ENCODE measurements at places on chromosomes 7 and 10.

GRCh38 chr7:45525057-45525456 lies 49.1 kb upstream of the ADCY1 start:
- no peak for DNase-seq

DNA sequence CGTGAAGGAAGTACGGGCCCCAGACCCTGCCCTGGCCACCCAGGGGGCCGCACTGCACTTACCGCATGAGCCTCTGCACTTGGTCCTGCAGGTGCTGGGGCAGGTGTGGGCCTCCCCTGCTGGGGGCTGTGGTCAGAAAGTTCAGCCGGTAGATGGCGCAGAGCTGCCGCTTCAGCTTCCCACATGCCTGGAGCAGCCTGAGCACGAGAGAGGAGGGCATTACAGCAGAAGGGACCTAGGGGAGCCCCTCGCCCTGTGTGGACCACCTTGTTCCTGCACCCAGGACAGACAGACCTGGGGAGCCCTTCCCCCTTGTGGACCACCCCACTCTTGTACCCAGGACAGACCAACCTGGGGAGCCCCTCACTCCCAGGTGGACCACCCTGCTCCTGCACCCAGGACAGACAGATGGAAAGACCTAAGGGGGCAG lies 8.7 kb upstream of the PYROXD2 start:
- DNase-seq: no peak

- DNase-seq: no peak
These were observed 45.3 kb downstream of the STARD3NL start for GRCh38 chr7:38223306-38223705.

- DNase-seq: no peak
These were observed 10.0 kb upstream of the MARVELD1 start for GRCh38 chr10:97703398-97704067.

GRCh38 chr7:451255-452225 lies 68.1 kb downstream of the PDGFA start:
- DNase-seq: no peak

- no peak for DNase-seq
These were observed 46.3 kb downstream of the CNNM1 start for GRCh38 chr10:99375426-99375825.

DNA sequence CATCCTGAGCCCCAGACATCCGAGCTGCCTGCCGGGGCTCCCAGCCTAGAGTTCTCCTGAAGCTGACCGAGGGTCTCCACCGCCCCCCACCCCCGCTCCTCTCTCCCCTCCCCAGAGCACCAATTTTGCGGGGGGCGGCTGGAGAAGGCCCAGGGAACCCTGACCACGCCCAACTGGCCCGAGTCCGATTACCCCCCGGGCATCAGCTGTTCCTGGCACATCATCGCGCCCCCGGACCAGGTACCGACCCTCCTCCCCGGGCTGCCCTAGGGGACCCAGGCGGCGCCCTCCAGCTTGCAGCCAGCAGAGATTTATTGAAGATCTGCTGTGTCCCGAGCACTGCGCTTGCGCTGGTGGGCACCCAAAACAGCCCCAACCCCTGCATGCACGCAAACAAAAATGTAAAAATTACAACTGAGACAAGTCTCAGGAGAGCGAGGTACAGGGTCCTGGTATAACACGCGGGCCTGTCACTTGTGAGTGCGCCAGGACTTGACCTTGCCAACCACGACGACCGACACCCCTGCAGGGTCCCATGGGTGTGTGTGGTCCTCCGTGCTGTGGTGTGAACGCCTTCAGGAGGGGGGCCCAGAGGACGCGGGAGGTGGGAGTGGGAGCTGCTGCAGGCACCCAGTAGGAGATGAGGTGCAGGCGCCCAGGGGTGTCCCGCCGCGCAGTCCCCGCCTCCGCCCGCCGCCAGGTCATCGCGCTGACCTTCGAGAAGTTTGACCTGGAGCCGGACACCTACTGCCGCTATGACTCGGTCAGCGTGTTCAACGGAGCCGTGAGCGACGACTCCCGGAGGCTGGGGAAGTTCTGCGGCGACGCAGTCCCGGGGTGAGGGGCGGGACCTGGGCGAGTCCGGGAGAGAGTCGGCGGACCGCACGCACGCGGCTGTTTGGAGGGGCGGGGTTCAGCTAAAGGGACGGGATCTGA lies 3.1 kb downstream of the PCOLCE start:
- DNase-seq: peak; percentile 65

DNA sequence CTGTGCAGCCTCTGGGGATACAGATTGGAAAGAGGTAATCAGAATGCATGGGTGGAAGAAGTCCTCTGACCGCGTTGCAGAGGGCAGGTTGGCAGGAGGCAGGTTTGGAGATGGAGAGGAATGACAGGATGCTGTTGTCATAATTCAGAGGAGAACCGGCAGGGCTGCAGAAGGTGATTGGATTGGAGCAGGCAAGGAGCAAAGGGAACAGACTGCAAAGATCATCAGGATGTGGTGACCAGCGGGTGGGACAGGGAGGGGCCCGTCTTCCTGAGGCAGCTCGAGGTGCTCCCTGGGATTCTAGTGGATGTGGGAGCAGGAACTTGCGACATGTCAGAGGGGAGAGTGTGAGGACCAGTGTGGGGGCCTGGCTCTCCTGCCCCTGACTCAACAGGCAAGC lies 78.5 kb upstream of the PPIF start:
- DNase-seq: no peak

- no peak for DNase-seq
These were observed 14.4 kb downstream of the PIP4K2A start for GRCh38 chr10:22699976-22700375.

DNA sequence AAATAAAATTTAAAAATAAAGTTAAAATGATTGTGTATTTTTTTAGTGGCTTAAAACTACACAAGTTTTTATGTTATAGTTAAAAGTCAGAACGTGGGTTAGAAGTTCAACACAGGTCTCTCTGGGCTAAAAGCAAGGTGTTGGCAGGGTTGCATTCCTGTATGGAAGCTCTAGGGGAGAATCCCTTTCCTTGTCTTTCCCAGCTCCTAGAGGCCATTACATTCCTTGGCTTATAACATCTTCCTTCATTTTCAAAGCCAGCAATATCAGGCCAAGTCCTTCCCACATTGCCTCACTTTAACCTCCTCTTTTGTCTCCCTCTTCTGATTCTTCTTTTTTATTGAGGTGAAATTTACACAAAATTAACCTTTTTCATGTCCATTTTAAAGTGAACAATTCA lies 52.4 kb upstream of the EEPD1 start:
- no peak for DNase-seq

- DNase-seq: no peak
These were observed 596.0 kb upstream of the FOXK1 start for GRCh38 chr7:4085937-4086691.

DNA sequence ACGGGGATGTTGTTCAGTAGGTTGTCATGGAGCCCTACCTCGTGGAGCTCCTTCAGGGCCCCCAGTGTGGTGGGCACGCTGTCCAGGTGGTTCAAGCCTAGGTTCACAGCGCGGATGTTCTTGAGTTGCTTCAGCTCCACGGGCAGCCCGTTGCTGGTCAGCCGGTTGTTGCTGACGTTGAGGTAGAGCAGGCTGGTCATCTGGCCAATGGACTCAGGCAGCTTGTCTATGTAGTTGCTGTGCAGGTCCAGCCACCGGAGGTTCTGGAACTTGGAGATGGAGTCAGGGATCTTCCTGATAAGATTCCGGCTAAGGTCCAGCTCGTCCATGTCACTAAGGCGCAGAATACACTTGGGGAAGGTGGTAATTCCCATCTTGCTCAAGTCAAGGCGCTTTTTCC lies 26.0 kb downstream of the LRRC18 start:
- DNase-seq: no peak

DNA sequence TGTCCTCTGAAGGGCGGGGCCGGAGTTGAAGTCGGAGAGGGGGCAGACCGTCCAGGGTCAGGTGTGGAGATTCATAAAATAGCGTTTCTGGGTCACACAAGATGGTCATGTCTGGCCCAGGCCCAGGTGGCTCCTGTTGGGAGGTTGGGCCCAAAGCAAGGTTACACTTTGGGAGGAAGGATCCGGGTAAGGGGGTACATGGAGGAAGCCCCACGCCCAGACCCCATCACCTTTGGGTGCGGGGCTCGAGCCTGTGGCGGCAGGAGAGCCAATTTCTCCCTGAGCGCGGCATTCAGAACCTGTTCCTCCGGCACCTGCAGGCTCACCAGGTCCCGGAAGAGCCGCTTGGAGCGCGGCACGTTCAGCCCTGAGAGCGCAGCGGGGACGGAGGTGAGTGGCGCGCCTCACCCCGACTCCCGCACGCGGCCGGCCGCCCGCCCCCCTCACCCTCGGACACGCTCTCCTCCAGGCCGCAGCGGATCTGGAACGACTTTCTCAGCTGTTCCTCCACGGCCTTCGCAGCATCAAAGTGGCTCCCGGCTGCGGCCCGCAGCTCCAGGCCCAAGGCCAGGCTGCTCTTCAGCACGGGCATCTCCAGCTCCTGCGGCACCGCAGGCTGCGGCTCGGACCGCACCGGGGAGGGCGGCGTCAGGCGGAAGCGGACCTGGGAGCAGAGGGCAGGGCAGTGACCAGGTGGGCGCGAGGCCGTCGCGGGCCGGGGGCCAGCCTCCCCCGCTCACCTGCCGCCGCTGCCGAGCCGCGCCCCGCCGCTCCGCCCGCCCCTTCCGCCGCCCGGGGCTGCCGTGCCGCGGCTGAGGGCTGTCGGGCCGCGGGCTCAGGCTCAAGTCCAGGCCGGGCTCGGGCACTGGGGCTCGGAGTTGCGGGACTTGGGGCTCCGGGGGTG lies 644 bp downstream of the PPP1R35 start:
- DNase-seq: peak; percentile 70

GRCh38 chr7:132019703-132020102 lies 463.3 kb upstream of the PODXL start:
- no peak for DNase-seq

- DNase-seq: no peak
These were observed 1.0 kb upstream of the GNA12 start for GRCh38 chr7:2845034-2845592.

DNA sequence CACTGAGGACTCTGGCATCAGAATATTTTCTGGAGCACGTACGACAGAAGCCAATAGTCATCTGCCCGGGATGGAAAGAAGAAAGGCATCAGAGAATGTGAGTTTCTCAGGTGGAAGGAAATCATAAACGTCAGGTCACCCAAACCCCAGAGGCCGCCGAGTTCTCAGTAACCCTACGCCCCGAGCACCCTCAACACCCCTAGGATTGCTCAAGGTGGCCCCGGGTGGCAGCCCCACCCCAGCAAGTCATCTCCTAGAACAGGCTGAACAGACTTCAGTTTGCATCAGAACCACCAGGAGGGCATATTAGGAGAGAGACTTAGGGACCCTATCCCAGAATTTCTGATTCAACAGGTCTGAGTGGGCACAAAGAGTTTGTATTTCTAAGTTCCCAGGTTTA lies 117.6 kb downstream of the TNS3 start:
- DNase-seq: no peak

- no peak for DNase-seq
These were observed 5.7 kb downstream of the FRAT2 start for GRCh38 chr10:97328646-97329453.

- no peak for DNase-seq
These were observed 6.7 kb upstream of the LRGUK start for GRCh38 chr7:134120405-134120804.

DNA sequence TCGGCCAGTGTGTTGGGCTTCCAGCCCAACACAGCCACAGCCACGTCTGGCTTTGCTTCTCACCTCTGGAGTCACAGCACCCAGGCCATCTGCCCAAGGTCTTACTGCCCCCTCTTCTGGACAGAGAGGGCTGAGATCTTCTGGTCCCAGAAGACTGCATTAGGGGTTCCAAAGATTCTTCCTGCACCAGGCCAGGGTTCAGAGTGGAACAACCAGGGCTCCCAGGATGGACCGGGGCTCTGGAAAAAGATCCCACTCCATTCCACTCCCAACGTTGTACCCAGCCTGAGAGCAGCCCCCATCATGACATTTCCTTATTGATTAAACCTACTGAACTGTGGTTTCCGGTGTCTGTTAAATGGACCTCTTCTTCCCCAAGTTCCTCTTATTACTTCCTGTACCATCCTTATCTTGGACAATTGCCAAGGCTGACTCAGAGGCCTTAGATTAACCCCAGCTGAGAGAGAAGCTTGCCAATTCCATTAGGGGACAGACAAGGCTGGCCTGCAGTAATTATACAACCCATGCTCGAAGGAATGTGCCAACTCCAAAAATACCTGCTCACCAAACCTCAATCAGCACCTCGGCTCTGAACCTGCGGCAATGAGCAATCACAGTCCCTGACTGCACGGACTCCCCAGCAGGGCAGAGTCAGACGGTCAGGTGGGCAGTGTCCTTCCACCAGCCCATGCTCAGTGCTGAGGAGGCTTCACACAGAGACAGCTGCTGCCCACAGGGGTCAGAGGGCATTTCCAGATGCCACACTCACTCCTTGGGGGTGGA lies 47.9 kb upstream of the NPFFR1 start:
- peak; percentile 43 for DNase-seq

GRCh38 chr7:151506901-151507382 lies 12.8 kb downstream of the RHEB start:
- DNase-seq: no peak

DNA sequence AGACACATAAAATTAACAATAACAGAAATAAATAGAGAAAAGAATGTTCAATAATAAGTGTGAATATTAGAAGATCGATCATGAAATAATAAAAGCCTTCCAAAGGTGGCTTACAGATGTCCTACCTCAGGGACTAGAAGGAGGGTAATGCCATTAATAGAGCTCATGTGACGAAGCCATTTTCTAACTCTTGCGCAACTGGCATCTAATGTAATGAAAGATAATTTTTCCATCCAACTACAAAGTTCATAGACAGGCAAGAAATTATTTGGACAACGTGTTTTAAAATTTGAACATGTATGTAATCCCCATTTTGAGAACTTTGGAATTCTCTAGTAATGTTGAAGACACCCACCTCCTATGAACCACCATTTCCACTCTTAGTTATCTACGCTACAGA lies 1394.3 kb upstream of the LRRTM3 start:
- DNase-seq: no peak

DNA sequence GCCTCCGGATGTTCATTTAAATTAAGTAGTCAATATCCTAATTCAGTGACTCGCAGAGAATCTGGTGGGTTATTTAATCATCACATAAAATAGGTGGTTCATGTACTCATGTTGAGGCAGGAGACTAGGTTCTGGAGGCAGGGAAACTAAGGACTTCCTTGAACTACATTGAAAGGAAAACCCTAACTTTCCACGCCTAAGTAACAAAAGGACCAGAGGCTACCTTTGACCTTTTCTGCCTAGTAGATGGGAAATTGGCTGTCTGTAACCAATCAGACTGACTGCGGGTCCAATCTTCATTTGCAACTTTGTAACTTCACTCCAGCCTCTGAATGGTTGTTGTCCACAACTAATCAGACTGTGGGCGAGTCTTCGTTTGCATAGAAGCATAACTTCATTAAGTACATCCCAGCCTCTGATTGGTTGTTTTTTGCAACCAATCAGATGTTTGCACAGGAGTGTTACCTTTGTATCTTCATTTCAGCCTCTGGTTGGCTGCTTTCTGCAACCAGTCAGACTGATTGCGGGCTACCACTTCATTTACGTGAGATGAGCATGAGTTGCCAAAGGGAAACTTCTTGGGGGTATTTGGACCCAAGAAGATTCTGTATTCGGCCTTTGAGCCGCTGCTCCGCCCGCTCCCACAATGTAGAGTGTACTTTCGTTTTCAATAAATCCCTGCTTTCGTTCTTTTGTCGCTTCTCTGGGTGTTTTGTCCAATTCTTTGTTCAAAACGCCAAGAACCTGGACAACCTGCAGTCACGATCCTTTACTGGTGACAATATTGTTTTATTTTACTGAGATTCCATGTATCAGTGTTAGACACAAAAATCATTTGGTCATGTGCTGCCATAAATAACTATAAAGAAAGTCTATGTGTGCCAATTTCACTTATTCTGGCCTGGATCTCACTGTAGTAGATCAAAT lies 1.7 kb upstream of the ST7 start:
- DNase-seq: no peak
